ENCODE measurements at places on chromosomes 2 and 18. TPM values are rescaled to one million over a fixed set of nuclear protein-coding genes. Genes with fewer than 3 reads are reported as not detected.

GRCh38 chr2:69955029-69955428 is 6.4 kb downstream of the ASPRV1 start:
- DNase-seq: no peak

CCDC121 gene
- polyA plus RNA-seq: 0.58 TPM

RAD51AP2 gene
- polyA plus RNA-seq: not detected

ATP6V1B1 gene
- 1.3 TPM for polyA plus RNA-seq

CD28 gene
- polyA plus RNA-seq: not detected

DNA sequence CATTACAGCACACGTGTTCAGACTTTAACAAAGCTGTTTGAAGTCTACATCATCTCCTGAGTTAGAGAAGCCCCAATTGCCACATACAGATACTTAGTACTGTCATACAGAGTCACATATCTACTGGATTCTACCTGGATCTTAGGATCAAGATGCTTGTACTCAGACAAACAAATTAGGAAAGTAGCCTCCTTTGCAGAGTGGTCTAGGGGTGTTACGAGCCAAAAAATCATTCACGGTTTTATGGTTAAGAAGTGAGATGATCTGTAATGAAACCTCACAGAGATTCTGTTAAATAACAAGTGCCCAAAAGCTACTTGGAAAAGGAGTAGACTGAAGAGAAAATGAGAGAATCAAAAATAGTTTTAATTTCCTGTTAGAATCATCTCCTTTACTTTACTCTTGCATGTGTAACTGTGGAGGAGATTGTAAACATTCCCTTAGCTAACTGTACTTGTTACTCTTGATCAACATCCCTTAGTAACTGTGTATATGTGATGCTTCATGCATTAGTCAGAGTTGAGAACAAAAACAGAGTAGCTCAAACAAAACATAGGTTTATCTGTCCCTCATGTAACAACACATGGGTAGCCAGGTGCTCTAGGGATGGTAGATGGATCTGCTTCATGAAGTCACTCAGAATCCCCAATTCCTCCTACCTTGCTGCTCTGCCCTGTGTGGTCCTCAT is 16.4 kb upstream of the IL1RL1 start:
- DNase-seq: no peak

DNA sequence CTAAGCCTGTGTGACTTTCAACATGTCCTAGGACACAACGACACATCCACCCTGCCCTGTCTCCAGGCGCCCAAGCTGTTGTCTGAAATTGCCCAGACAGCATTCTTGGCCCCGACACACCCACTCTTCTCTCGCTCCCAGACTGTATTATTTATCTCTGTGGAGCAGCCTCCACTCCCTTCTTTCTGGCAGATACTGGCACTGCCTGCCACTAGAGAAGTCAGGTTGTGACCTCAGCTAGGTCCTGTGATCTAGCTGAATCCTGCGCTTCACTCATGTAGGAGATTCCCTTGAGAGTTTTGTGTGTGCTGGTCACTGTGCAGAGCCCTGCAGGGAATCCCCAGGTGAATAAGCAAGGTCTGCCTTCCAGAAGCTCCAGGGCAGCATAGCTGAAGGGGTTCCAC is 77.1 kb upstream of the TNP1 start:
- no peak for DNase-seq

DNA sequence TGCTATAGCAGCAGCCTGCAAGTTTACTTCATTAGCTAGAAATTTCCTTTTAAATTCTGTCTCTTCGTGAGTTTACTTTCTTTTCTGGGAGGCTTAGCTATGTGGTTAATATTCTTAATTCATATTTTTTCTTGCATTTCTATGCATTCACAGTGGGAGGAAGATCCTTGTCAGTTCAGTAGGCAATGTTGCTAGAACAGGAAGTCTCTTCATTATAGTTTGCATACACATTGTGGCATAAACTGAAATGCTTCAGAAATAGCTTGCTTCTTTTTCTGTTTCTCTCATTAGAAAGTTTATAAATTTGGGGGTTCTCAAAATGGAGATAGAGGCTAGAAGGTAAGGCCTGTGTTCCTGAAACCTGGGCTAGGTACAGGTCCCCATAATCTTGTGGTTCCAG is 8.1 kb upstream of the ARHGAP15 start:
- DNase-seq: no peak

DNA sequence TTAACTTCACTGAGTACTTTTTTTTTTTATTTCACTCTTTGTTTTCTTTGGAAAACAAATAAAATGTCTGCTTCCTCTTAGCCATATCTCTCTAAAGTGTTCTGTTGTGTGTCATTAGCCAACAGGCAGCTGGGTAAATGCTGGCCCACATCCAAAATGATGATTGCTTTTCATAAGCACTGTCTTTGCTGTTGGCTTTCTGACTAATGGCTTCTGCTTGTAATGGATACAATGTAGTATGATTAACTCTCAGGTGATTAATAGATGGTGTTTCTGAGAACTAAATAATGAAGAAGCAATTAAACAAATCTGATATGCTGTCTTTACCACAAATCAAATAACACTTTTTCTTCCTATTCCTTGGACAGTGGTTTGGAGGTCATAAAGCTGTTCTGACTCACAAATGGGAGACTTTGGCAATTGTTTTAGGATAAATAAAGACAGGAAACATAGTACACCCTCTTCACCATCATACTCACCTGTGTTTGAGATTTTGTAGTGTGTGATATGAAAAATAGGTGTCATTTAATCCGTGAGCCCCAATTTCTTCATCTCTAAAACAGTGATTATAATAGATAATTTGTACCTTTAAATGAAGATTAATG is 888.4 kb downstream of the TSN start:
- DNase-seq: peak; percentile 24

- DNase-seq: no peak
These were observed 34.0 kb downstream of the NAPG start for GRCh38 chr18:10559553-10560451.

- no peak for DNase-seq
These were observed 32.8 kb upstream of the ACKR3 start for GRCh38 chr2:236536727-236537398.

GRCh38 chr2:242030226-242030575 is 160.7 kb downstream of the RTP5 start:
- DNase-seq: no peak

TUBA4B gene
- polyA plus RNA-seq: not detected

OTOS gene
- polyA plus RNA-seq: not detected

COLEC12 gene
- polyA plus RNA-seq: 55.1 TPM

- no peak for DNase-seq
These were observed 228.3 kb downstream of the ZNF521 start for GRCh38 chr18:25123438-25124232.

PELI1 gene
- polyA plus RNA-seq: 2.0 TPM

FAM228A gene
- polyA plus RNA-seq: 0.17 TPM

PTPN2 gene
- 14.5 TPM for polyA plus RNA-seq

GRCh38 chr2:113200736-113201490 is 27.1 kb downstream of the PSD4 start:
- DNase-seq: no peak

- no peak for DNase-seq
These were observed 6.6 kb upstream of the SEMA4C start for GRCh38 chr2:96876269-96877041.

DNA sequence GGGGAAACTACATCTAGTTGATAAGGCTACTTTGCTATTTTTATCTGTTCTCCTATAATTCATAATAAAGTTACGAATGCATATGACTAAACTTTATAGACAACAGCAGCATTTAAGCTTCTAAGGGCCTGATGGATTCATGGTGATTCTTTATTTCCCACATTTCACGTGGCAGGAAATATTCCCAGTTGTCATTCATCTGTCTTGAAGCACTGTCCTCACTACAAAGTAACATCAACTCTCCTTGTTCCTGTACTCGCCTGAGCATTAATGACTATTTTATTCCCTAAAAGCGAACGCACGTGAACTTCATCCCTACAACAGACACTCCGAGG is 2.6 kb downstream of the SATB2 start:
- no peak for DNase-seq

- DNase-seq: no peak
These were observed 765.0 kb upstream of the CELF4 start for GRCh38 chr18:38330573-38330972.

- DNase-seq: peak; percentile 72
These were observed 19.4 kb downstream of the CENPA start for GRCh38 chr2:26805241-26805676.

DNA sequence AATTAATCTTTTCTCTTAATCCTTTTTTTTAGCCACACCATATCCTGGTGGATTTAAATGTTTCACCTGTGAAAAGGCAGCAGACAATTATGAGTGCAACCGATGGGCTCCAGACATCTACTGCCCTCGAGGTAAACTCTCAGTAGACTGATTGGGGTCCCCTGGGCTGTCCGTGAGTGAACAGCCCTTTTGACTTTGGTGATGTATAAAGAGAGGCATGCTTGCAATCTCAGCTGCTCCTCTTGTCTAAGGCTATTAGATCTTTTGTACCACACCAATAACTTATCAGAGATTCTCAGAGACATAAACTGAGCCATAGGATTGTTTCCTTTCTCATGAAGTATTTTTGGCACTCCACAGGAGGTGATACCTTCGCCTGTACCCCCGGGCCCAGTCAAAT is 118.6 kb downstream of the LYPD6 start:
- DNase-seq: no peak

ARID5A gene
- 10.4 TPM for polyA plus RNA-seq

DNA sequence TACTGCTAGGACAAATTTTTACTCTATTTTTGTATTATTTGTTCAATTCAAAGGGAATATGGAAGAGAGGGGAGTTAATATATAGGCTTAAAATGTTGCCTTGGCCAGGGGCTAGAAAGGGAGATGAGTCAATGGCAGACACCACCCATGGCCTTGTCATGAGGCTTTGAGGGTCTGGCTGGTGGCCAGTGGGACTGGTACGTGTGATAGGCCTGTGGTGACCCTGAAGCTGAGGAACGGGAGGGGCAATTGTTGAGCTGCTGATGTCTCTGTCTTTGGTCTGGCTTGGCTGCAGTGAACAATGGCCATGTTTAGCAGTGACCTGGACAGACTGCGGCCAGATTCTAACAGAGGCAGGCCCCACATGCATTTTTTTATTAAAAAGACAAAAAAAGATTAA is 18.5 kb downstream of the GKN1 start:
- DNase-seq: no peak

GRCh38 chr2:111069722-111070121 is 51.0 kb upstream of the BCL2L11 start:
- DNase-seq: no peak

MDH1B gene
- 0.76 TPM for polyA plus RNA-seq

- DNase-seq: no peak
These were observed 9.4 kb downstream of the SH3RF3 start for GRCh38 chr2:109138449-109138848.

DNA sequence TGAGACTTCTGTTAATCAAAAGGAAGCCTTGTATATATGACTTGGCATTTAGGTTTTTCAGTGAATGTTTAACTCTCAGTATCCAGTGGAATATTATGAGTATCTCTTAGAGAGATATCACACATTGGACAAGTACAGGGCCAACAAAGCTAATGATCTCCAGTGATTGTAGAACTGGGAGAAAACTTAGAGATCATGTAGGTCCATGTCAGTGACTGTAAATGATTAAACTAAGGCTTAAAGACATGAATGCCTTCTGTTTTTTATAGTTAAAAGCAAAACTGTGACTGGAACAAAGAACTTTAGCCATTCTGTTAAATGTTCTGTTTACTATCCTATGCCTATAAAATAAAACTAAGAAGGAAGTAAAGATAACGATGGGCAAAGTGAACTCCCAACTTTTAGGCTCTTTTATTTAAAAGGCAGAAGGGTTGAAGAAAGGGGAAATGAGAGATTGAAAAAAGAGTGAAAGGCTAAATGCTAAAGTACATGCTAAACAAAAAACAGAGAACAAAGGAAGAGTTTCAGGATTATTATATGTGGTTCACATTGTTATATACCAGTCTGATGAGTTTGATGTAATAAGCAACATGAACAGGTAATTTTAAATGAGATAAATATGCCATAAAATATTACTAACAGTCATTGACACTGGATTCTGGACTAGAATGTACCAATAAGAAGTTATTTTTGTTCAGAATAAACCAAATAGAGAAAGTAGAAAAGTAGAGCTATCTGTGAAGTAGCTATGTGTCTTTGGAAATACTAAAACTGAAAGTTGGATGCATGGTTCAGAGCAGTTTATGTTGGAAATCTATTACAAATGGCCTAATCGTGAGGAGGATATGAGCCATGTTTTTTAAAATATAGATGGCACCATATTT is 37.1 kb upstream of the TNFRSF11A start:
- no peak for DNase-seq

SULT1C4 gene
- 0.05 TPM for polyA plus RNA-seq

GRCh38 chr18:45690975-45691815 is 32.8 kb upstream of the SLC14A1 start:
- DNase-seq: no peak
